Fibroblast of mammary gland (primary cell): ENCODE measurements at places on chromosomes 13 and 19.

- DNase-seq: no peak
Measured at GRCh38 chr19:31659897-31660210, 310.6 kb upstream of the TSHZ3 start.

- DNase-seq: no peak
Measured at GRCh38 chr19:10013316-10013715, at the start of gene RDH8. Gene RDH8, plus strand, starts transcription at chr19:10013483. Its CDS starts 15 bp downstream, at chr19:10013498.

GRCh38 chr13:74758188-74758587 is 624.0 kb upstream of the KLF12 start:
- no peak for DNase-seq

- no peak for DNase-seq
Measured at GRCh38 chr13:38686577-38687245, at the start of gene FREM2. Gene FREM2, plus strand, starts transcription at chr13:38687077. Its CDS starts 268 bp downstream, at chr13:38687345.

DNA sequence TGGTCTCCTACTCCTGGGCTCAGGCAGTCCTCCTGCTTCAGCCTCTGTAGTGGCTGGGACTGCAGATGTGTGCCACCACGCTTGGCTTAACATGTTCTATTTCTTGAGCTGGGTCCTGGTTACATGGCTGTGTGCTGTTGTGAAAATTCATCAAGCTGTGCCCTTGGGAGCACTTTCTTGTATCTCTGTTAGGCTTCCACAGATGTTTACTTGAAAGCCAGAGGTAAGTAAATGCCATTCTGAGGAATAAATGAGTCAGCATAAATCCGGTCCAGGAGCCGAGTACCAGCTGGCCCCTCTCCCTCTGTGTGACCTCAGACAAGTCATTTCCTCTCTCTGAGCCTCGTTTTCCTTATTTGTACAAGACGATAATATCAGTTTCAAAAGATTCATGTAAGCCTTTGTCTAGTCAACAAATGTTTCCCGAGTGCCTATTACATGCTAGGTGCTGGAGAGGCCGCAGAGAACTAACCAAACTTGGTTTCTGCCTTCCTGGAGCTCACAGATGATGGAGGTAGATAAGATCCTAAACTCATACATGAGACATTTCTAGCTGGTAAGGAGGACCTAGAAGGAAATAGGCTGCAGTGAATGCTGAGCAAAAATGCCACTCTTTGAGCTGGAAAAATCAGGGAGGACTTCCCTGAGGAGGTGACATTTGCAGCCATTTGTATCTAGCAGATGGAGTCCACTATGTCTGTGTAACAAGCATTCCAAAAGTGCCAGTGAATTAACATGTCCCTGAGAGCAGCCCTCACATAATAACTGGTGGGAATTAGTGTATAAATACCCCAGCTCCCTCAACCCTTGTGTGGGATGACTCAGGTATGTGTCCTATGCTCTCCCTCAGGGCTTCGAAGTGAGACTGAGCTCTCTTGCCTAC is 2.7 kb upstream of the RASAL3 start:
- DNase-seq: peak; percentile 39

- DNase-seq: no peak
Measured at GRCh38 chr13:108594153-108594552, 35.3 kb upstream of the MYO16 start.
